EL (cell line): ENCODE measurements at places on chromosomes 3 and 15.

GRCh38 chr3:104536715-104537114 lies 830.0 kb upstream of the ALCAM start:
- no peak for DNase-seq

DNA sequence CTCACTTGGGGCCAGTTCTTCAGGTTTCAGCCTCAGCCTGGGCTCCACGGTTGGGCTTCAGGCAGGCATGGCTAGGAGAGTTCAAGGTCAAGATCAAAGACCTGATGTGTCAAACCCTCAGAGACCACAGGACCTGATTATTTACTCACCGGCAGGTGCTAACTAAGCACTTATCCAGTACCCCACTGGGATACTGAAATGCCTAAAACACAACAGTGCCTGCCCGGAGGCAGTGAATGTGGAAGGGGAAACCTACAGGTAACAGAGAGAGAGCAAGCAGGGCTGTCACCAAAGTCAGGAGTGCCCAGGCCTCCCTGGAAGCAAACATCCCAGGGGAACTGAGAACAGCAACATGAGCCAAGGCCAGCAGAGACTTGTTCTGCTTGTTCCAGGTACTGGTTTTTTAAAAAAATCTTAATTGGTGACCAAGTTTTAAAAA lies 6.7 kb downstream of the IDH2 start:
- DNase-seq: no peak

- DNase-seq: no peak
Observed at GRCh38 chr3:127860211-127860696, 37.9 kb upstream of the MGLL start.

DNA sequence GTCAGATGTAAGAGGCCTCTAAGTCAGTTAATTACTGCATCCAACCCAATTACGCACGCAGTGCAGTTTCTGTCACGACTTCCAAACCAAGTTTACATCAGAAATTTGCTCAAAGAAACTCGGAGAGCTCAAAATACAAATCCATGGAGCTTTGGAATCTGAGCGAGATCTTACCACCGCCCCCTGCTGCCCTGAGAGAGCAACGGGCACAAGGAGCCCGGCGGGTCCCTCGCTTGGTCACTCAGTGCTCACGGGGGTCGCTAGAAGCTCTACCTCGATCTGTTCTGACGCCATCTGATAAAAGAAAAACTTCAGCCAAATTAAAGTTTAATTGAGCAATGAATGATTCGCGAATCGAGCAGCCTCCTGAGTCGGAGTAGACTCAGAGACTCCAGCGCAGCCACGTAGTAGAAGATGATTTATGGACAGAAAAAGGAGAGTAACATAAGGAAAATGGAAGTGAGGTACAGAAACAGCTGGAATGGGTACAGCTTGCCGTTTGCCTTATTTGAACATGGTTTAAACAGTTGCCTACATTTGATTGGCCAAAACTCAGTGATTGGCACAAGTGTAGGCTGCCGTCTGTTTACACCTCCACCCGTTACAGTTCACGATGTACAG lies 232.7 kb upstream of the ATP10A start:
- DNase-seq: no peak

DNA sequence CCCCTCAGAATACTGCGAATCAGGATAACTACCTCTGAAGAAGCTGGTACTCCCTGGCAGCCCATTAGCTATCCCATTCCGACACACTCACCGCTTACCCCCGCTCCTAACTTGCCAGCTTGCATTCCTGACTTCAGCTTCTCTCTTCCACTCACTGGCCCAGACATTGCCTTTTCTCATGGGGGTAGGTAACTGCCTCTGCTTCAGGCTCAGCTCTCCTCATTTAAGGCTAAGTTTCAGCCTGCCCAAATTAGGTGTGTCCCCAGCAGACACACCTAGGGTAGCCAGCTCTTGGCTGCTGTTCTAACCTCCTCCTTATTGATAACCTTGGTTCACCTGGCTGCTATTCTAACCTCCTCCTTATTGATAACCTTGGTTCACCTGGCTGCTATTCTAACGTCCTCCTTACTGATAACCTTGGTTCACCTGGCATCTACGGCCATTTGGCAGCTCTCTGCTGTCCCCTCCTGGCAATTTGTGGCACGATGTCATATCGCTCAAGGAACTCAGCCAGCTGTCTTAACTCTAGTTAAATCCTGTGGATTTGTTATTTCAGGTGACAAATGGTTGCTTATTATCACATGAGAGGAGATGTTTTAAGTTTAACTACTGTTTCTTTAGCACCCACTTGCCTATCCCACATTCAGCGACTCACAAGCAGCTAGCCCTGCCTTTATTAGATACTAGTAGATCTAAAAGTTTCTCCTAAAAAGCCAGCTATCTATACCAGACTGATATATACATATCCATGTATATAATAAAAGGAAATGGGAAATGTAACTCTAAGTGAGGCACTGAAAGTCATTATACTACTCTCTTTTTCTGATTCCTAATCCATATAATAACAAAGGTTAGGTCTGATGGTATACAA lies 106.5 kb upstream of the ACP3 start:
- no peak for DNase-seq

DNA sequence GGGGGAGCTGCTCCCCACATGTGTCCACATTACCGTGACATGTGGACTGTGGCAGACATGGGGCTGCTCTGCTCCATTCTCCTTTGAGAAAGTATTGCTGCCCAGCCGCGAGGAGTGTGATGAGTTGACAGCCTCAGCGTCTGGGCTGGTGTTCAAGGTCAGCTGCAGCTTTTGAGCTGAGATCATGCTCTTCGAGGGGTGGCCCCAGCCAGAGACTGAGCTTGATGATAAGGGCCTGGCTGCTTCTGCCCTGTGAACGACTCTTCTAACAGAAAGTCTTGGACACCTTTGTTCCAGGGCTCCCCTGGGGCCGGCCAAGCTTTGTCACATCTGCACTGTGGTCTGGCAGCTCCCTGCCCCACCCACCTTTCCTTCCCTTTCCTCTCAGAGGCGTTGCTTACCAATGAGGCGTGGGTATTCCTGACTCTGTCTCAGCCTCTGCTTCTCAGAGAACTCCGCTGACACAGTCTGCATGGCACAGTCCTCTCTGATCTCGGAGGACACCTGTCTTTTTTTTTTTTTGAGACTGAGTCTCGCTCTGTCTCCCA lies 86.6 kb downstream of the CHRD start:
- DNase-seq: no peak

DNA sequence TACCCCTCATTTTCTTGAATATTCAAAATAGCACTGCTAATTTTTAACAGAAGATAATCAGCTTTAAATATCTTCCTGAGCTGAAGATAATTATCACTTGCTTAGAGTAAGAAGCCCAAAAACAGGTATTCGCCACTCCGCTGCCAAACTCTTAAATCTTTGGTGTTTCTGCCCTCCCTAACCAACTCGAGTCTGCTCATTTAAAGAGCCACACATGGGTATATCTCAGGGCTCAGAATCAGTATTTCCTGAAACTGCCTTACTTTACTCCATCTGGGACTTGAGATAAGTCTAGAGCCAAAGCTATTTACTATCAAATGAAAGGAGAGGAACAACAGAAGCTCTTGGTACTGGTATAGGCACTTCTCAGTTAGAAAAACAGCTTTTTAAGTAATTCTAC lies 10.8 kb downstream of the PDCD10 start:
- DNase-seq: no peak

GRCh38 chr3:16888356-16888755 lies 3.6 kb downstream of the PLCL2 start:
- no peak for DNase-seq

- no peak for DNase-seq
Observed at GRCh38 chr3:34218706-34219385, 420.4 kb downstream of the PDCD6IP start.

DNA sequence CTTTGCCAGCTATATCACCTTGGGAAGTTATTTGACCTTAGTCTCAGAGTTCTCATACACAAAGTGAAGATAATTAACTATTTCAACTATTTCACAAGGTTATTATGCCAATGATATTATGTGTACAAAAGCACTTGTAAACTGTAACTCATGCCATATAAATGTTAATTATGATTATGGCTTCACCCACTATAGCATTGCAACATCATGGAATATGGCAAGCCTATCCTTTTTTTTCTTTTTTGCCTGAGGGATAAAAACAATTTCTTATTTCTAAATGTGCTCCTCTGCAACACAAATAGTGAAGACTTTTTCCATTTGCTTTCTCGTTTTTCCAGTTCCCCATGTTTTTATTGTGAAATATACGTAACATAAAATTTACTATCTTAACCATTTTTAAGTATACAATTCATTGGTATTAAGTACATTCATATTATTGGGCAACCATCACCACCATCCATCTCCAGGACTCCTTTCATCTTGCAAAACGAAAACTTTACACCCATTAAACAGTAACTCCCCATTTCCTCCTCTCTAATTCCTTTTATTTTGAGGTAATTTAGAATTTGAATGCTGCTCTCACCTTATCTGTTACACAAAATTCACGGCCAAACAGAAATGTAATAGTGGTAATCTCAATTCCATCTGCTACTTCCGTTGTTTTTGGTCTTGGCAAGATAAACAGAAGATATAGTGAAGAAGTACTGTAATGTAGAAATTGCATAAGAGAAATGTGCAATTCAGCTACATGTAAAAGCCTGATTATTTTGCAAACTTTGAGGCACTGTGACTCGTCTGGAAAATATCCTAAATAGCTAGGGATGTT lies 46.3 kb downstream of the NANOGP8 start:
- peak; percentile 60 for DNase-seq

GRCh38 chr3:126442094-126442855 lies 33.4 kb downstream of the ZXDC start:
- DNase-seq: no peak

DNA sequence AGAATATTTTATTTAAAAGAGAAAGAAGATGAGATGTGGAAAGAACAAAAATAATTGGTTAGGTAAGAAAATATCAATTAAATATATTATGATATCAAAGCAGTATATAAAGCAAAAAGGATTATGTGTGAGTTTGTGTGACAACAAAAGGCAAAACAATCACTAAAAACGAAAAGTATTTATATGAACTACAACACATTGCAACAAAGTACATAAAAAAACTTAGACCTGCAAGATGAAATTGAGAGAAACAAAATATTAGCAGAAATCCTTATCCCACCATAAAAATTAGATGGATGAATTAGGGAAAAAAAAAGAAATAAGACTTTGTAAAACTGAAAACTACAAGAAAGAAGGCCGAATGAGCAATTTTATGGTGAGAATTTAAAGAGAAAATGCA lies 27.3 kb upstream of the IGF1R start:
- no peak for DNase-seq

DNA sequence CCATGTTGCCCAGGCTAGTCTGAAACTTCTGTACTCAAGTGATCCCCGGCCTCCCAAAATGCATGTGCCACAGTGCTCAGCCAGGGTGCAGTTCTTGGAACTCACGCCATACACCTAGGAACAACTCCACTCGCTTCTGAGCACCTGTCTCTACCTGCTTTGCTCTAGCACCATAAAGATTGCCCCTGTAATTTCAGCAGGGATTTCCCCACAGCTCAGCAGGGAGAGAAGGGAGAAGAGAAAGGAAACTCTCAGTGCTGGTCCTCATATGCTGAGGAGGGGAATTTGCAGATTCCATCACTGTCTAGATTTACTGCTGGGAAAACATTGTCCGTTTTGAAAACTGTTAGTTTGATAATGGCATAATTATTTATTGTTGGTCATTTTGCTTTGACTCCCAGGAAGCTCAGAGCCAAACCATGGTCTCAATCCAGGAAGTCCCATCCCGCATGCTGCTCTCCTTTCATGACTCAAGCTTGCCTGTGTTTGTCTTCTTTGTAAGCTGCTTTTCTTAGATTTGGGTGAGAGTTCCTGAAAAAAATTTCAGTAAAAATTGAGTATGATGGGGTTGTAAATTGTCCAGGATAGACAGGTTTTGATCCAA lies 24.2 kb downstream of the TRIM71 start:
- DNase-seq: peak; percentile 30

GRCh38 chr3:64318668-64319271 lies 93.5 kb upstream of the PRICKLE2 start:
- DNase-seq: no peak

GRCh38 chr3:168467115-168467714 lies 371.5 kb upstream of the GOLIM4 start:
- peak; percentile 10 for DNase-seq

- peak; percentile 61 for DNase-seq
Observed at GRCh38 chr3:150114873-150115540, 144.3 kb upstream of the PFN2 start.

DNA sequence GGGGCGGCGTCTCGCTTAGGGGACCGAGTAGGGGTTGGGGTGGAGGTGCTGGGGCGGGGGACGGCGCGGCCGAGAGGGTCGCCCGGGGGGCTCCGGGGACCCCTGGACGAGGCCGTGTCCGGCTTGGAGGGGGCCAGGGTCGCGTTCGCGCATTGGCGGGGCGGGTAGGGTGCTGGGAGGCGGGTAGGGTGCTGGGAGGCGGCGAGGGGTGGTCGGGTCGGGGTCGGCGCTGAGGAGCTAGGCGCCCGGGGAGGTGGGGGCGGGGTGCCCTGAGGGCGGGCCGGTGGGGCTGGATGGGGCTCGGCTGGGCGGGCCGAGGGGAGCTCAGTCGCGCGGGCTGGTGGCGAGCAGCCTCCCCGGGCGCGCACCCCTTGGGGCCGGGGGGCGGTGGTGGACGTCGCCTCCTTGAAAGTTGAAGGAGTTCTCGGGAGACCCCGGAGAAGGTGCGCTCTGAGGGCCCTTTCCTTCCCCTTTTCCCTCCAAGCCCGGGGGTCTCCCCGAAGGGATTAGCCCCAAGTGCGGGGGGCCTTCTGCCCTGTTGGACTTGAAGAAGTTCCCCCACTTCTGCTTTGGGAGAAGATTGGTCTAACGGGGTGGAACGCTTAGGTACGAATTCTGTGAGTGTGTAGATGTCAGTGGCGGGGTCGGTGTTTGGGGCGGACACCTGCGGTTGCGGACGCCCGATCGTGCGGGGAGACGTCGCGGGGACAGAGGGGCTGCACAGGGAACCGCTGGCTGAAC lies 543 bp downstream of the MEF2A start:
- DNase-seq: peak; percentile 19

GRCh38 chr3:32226875-32227500 lies 11.5 kb upstream of the CMTM8 start:
- DNase-seq: peak; percentile 74

- no peak for DNase-seq
Observed at GRCh38 chr15:101225658-101226057, 26.2 kb downstream of the CHSY1 start.

GRCh38 chr3:83498361-83499016 lies 1460.3 kb upstream of the CADM2 start:
- DNase-seq: no peak

- no peak for DNase-seq
Observed at GRCh38 chr15:41690636-41691035, 30.4 kb downstream of the MGA start.

DNA sequence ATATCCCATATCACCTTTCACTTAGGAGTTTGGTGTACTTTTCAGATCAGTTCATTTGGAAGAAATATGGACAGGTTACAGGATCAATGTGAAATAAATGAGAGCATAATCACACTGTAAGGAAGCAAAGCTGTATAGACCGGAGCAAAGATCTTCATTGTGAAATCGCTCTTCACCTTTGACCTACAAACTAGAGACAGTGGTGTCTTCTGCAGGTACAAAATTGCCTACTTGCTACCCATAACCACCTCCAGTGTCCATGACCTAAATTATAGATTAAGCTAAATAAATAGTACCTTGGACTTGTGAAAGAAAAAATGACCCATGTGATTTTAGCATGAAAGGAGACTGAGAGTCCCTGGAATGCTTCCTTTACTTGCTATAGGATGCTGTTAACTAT lies 379.5 kb upstream of the SUCLG2 start:
- no peak for DNase-seq
